Upper lobe of left lung (tissue), 6 donors: ENCODE measurements at places on chromosomes 6 and 20.

DNA sequence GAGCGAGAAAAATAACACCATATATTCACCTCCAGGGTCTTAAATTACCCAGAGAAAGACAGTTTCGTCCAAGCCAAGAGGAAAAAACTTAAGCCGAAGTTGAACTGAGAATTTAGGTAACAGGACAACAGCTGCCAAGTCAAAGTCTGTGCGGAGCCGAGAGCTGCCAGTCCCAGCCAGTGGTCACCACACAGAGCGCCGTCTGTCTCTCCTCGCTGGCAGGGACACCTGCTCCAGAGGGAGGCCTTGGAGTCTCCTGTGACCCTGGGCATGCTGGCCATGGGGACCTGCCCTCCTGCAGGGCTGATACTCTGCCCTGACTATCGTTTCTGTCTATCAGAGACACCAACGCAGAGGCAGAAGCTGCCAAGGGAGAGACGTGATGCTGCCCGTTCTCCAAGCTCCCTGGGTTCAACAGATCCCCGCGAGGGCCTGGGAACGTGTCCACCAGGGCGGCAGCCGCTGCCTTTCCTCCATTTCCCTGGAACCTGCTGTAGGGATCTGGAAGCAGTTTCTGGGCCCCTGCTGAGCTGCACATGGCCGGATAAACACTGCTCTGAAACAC, 341.3 kb downstream of the SMOC2 start:
- no peak for DNase-seq
- no peaks in the 10 kb centered on the region for H3K36me3 ChIP-seq
- no peak overlapping the region for H3K27ac ChIP-seq
- no peaks in the 10 kb centered on the region for H3K4me1 ChIP-seq
- H3K4me3 ChIP-seq = no peak overlapping the region

GRCh38 chr6:38164671-38165108, 345.2 kb downstream of the ZFAND3 start:
- no peak for DNase-seq
- no peak overlapping the region for H3K4me3 ChIP-seq

- H3K27me3 ChIP-seq = no peaks in the 10 kb centered on the region
- no peak overlapping the region for H3K27ac ChIP-seq
- no peak overlapping the region for H3K4me3 ChIP-seq
Measured at GRCh38 chr6:144582939-144583613, 297.9 kb downstream of the UTRN start.

DNA sequence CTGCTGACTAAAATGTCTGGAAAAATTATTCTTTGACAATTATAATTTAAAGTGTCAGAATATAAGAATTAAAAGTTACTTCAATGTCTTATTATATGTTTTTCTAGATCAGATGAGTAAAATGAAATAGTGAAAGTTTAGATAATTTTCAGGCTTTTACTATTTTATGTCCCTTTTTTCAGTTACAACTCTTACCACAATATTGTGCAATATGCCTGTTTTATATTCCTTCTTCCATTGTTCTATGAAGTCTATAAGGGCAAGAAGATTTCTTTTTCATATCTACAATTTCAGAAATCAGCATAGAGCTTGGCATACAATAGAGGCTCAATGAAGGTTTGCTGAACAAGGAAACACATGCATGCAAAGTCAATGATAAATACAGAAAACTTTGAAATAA, 401.2 kb upstream of the HTR1E start:
- no peaks in the 10 kb centered on the region for H3K27me3 ChIP-seq
- no peaks in the 10 kb centered on the region for H3K36me3 ChIP-seq
- DNase-seq = no peak
- H3K4me1 ChIP-seq = no peaks in the 10 kb centered on the region
- no peak overlapping the region for H3K27ac ChIP-seq

DNA sequence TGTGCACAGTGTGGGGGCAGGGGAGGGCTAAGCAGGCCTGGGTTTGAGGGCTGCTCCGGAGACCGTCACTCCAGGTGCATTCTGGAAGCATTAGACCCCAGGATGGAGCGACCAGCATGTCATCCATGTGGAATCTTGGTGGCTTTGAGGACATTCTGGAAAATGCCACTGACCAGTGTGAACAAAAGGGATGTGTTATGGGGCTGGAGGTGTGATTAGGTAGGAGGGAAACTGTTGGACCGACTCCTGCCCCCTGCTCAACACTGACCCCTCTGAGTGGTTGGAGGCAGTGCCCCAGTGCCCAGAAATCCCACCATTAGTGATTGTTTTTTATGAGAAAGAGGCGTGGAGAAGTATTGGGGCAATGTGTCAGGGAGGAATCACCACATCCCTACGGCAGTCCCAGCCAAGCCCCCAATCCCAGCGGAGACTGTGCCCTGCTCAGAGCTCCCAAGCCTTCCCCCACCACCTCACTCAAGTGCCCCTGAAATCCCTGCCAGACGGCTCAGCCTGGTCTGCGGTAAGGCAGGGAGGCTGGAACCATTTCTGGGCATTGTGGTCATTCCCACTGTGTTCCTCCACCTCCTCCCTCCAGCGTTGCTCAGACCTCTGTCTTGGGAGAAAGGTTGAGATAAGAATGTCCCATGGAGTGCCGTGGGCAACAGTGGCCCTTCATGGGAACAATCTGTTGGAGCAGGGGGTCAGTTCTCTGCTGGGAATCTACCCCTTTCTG, 44.0 kb upstream of the TTPAL start:
- no peak overlapping the region for H3K4me3 ChIP-seq
- no peaks in the 10 kb centered on the region for H3K4me1 ChIP-seq
- H3K27ac ChIP-seq = no peak overlapping the region
- H3K36me3 ChIP-seq = no peaks in the 10 kb centered on the region

GRCh38 chr6:134822920-134823709, 126.8 kb downstream of the ALDH8A1 start:
- no peak for DNase-seq
- peaks cover 7% of the 10 kb centered on the region for H3K4me1 ChIP-seq
- no peaks in the 10 kb centered on the region for H3K36me3 ChIP-seq
- no peak overlapping the region for H3K4me3 ChIP-seq
- H3K27me3 ChIP-seq = no peaks in the 10 kb centered on the region

GRCh38 chr6:150267686-150268561, 100.9 kb upstream of the IYD start:
- H3K27me3 ChIP-seq = no peaks in the 10 kb centered on the region
- no peaks in the 10 kb centered on the region for H3K4me1 ChIP-seq
- DNase-seq = peak; percentile 35
- H3K36me3 ChIP-seq = no peaks in the 10 kb centered on the region
- H3K27ac ChIP-seq = no peak overlapping the region

GRCh38 chr20:44033344-44033743, 118.7 kb downstream of the TOX2 start:
- H3K27me3 ChIP-seq = no peaks in the 10 kb centered on the region
- H3K4me3 ChIP-seq = no peak overlapping the region
- H3K4me1 ChIP-seq = no peaks in the 10 kb centered on the region
- no peak overlapping the region for H3K27ac ChIP-seq

- no peak overlapping the region for H3K27ac ChIP-seq
- no peak for DNase-seq
- H3K27me3 ChIP-seq = peaks cover 4% of the 10 kb centered on the region
- H3K36me3 ChIP-seq = no peaks in the 10 kb centered on the region
Measured at GRCh38 chr6:122998403-122998975, 2.5 kb downstream of the CLVS2 start.

- no peaks in the 10 kb centered on the region for H3K4me1 ChIP-seq
- H3K27me3 ChIP-seq = no peaks in the 10 kb centered on the region
- no peak overlapping the region for H3K27ac ChIP-seq
- no peak for DNase-seq
- H3K36me3 ChIP-seq = no peaks in the 10 kb centered on the region
- no peak overlapping the region for H3K4me3 ChIP-seq
Measured at GRCh38 chr20:60447703-60448102, 489.5 kb downstream of the CDH26 start.

- no peaks in the 10 kb centered on the region for H3K36me3 ChIP-seq
- no peak overlapping the region for H3K27ac ChIP-seq
- no peaks in the 10 kb centered on the region for H3K27me3 ChIP-seq
- no peak for DNase-seq
Measured at GRCh38 chr20:3874194-3874844, 14.9 kb upstream of the PANK2 start.

DNA sequence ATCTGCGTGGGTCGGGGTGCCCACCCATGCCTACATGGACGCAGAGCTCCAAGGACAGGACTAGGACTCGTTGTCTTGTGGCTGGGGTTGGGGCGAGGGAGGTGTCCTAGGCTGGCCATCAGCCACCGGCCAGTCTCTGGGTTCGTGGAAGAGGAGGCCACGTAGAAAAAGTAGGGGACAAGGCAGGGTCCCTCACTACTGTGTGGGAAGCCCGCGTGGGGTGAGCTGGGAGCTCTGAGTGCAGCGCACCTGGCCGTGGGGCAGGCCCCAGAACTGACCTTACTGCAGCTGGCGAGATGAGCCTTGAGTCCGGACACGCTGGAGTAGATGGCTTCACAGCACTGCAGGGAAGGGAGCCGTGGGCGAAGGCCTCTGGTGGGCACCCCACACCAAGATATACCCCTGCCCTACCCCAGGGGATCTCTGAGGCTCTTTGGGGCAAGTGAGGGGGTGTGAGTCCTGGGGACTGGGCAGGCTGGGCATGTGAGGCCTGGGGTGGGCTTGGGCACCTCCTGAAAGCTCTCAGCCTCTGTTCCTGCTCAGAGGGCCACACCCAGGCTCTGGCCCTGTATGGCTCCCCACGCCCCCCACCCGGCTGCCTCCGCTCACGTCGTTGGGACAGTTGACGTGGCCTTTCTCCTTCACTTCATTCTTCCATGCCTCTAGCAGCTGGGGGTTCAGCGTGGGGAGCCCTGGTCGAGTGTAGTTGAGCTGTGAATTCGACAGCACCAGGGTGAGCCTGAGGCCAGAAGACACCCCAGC, 5.6 kb upstream of the UCKL1 start:
- no peak overlapping the region for H3K4me3 ChIP-seq
- H3K36me3 ChIP-seq = peaks cover 62% of the 10 kb centered on the region
- peaks cover 13% of the 10 kb centered on the region for H3K4me1 ChIP-seq
- no peaks in the 10 kb centered on the region for H3K27me3 ChIP-seq
- no peak overlapping the region for H3K27ac ChIP-seq

DNA sequence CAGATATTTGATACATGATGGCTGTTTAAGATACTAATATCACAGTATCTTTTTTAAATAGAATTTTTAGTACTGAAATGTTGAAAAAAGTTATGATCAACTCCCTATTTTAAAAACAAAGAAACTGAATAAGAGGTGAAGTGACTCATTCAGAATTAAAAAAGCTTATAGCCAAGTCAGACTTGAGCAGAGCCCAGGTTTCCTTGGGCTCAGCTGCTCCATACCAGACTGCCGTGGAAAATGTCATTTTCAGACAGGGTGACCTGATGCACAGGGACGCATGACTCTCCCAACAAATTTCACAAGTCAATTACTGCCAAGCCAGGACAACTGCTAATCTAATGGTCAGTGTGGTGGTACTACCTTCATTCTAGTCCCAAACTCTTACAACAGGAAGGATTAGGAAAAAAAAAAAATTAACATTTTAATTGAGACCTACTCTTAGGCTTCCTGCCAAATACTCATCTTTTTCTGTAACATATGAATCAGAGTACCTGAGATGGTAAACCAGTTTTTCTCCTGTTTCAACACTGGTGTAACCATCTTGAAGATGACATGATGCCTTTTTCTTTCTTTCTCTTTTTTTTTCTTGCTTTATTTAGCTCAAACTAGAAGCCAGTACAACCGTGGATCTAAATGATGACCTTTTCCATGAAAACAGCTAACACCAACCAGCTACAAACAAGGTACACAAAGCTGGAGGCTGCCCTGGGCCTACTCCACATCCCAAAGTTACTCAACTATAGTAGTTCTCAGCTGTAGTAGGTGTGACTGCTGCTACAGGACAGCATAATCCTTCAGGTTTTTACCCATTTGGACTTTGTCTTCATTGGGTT, 30.5 kb downstream of the SLC22A23 start:
- H3K4me1 ChIP-seq = no peaks in the 10 kb centered on the region
- H3K27ac ChIP-seq = no peak overlapping the region

DNA sequence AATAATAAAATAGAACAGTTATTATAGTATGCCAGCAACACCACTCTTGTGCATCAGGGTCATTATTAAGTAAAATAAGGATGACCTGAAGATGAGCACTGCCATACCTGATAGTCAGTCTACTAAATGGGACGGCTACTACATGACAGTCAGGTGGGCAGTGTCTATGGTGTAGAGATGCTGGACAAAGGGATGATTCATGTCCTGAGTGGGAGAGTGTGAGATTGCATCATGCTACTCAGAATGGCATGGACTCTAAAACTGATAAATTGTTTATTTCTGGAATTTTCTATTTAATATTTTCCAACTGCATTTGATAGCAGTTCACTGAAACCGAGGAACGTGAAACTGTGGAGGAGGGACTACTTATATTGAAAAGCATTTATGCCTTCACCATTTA, 38.8 kb downstream of the SNX9 start:
- no peaks in the 10 kb centered on the region for H3K36me3 ChIP-seq
- H3K4me1 ChIP-seq = peaks cover 15% of the 10 kb centered on the region
- H3K4me3 ChIP-seq = no peak overlapping the region
- no peaks in the 10 kb centered on the region for H3K27me3 ChIP-seq
- no peak for DNase-seq

DNA sequence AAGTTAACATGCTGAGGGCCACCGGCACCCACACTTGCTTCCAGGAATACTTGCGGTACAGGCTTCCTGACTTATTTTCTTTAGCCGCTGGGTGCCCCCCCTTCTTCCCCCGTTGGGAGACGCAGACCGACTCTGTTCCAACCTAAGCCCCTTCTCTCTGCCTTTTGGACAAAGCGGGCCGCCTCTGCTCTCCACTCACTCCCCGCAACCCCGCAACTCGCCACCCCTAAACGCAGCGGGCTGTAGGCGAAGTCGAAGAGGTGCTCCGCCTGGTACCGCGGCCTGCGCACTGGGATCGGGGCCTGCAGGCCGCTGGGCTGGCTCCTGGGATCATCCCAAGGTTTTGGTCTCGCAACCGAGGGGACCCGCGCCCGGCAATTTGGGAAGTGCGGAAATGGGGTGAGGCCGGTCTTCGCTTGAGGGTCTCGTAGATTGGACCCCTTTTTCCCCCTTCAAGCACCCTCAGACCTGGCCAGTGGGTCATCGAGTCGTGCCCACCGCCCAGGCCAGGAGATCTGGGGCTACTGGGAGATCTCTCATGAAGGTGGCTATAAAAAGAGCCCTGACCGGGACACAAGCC, 4.7 kb upstream of the FOXF2 start:
- DNase-seq = no peak
- peak overlapping the region; percentile 65 for H3K27ac ChIP-seq
- H3K36me3 ChIP-seq = no peaks in the 10 kb centered on the region
- H3K27me3 ChIP-seq = peaks cover 85% of the 10 kb centered on the region
- H3K4me1 ChIP-seq = peaks cover 45% of the 10 kb centered on the region
- no peak overlapping the region for H3K4me3 ChIP-seq

DNA sequence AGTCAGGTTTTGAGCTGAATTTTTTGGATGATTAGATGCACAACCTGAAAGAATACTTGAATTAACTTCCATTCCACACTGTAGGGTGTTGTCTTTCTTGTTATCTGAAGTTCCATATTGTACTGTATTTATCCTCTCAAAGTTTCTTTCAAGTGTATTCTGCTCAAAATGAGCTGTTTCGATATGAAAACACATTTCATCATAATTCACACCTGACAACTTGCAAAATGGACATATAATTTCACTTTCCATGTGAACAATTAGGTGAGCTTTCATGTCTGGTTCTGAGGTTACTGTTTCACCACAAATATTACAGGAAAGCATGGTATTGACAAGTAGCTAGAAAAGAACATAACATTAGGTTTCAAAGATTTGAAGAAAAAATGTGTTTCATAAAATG, 1.7 kb downstream of the ZUP1 start:
- no peak for DNase-seq
- H3K4me1 ChIP-seq = peaks cover 24% of the 10 kb centered on the region
- H3K27ac ChIP-seq = no peak overlapping the region
- peaks cover 3% of the 10 kb centered on the region for H3K36me3 ChIP-seq
